ENCODE measurements at places on chromosomes 4 and X.

GRCh38 chr4:156738766-156739165 is 232.8 kb downstream of the PDGFC start:
- DNase-seq, result no peak

- DNase-seq, result no peak
These were observed 73.7 kb downstream of the BEND2 start for GRCh38 chrX:18146954-18147353.

- no peak for DNase-seq
These were observed 456.5 kb upstream of the ADGRL3 start for GRCh38 chr4:60743654-60744053.

GRCh38 chr4:23040539-23040938 is 347.8 kb downstream of the GBA3 start:
- no peak for DNase-seq

DNA sequence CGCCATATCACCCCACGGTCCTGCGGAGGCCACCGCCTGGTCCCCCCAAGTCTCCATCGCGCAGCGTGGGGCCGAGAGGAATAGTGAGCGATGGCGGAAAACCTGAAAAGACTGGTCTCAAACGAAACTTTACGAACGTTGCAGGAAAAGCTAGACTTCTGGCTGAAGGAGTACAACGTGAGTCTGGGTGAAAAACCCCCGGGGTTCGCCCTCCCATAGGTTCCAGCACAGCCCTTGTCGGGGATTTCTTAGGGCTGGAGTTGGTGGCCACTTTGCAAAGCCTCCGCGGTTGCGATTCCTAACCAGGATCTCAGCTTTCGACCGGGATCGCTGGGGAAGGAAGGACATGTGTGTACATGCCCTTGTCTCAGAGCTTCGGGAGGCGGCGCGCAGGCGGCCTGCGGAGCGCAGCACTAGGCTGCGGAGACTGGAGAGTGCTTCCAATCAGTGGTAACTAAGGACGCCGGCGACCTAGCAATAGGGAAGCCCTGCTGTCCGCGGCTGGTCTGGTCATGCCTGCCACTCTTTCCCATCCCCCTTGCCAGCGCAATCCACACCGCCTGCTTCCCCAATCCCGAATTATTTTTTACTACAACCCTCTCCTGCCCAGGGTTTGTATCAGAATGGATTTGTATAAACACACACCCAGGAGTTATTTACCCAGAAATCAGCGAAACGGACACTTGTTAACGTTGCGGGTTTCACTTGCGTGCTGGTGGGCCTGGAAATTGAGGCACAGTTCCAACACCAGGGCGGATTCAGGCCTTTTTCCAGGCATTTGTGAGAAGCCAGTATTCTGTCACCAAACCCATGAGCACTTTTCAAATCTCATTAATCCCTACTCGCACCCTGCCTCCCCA is 741 bp downstream of the SPATA18 start:
- DNase-seq, result no peak

- no peak for DNase-seq
These were observed 8.3 kb upstream of the HAND2 start for GRCh38 chr4:173538148-173538908.

- no peak for DNase-seq
These were observed 57.2 kb downstream of the TRAPPC11 start for GRCh38 chr4:183716302-183716701.

Measured in stimulated activated CD8-positive, alpha-beta memory T cell treated with anti-CD3 and anti-CD28 coated beads, Interleukin-4, amount 100 ng/mL, for 1 hour (primary cell).